Vagina (tissue), 2 donors: ENCODE measurements at places on chromosomes 7 and 10. TPM values are rescaled to one million over a fixed set of nuclear protein-coding genes. Genes with fewer than 3 reads are reported as not detected.

Gene EPO
- not detected for total RNA-seq

- no peak for DNase-seq
- no peak overlapping the region for H3K27ac ChIP-seq
- H3K36me3 ChIP-seq: no peaks in the 10 kb centered on the region
- no peaks in the 10 kb centered on the region for H3K27me3 ChIP-seq
- H3K4me3 ChIP-seq: no peak overlapping the region
Measured at GRCh38 chr10:69660296-69660695, 30.2 kb downstream of the FAM241B start.

DNA sequence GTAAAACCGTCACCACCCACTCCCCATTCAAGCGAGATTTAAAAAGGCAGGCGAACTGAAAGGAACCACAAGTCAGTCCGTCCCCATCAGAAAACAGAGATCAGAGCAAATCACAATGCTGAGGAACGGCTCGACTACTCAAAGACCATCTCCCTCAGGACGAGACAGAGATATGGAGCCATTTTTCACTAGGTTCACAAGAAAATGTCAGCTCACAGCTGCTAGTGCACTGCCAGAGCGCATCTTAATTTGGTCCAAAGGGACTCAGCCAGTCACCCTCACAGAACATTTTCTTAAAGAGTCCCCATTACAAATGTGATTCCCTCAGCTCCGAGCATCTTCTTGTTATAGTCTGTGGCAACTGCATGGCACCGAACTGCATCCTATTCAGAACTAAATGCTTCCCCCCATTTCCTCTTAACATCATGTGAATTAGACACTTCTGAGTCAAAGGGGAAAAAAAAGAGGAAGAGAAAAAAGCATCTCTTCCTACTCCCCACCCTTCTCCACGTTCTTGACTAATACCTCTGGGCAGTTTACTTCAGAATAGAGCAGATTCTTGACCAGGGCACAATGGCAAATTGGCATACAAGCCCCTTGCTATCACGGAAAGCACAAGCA, 683.9 kb downstream of the MAGI2 start:
- H3K4me1 ChIP-seq: peaks cover 16% of the 10 kb centered on the region
- DNase-seq: no peak
- H3K27me3 ChIP-seq: no peaks in the 10 kb centered on the region
- H3K27ac ChIP-seq: no peak overlapping the region

DNA sequence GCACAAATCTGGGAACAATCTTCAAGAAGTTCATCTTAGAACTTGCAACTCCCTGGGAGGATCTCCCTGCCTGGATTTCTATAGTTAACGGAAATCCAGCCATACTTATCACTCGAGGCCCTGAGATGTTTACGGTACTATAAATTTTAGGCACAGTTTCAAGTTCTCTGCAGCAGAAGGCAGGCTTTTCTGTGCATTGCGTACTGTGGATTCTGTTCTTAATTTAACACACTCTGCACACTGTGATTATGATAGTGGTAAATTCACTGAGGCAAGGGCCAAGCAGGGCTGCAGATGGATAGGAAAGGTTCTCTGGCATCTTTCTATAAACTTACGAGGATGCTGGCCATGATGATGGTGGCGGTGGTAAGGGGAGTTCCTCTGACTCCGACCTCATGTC, 10.6 kb downstream of the INHBA start:
- H3K27me3 ChIP-seq: no peaks in the 10 kb centered on the region
- no peak overlapping the region for H3K27ac ChIP-seq
- no peak for DNase-seq
- no peaks in the 10 kb centered on the region for H3K4me1 ChIP-seq
- H3K4me3 ChIP-seq: no peak overlapping the region
- H3K36me3 ChIP-seq: no peaks in the 10 kb centered on the region

GRCh38 chr10:34957531-34957930, 132.6 kb downstream of the CUL2 start:
- no peak for DNase-seq
- no peak overlapping the region for H3K4me3 ChIP-seq
- peaks cover 10% of the 10 kb centered on the region for H3K4me1 ChIP-seq
- H3K36me3 ChIP-seq: no peaks in the 10 kb centered on the region

GRCh38 chr7:134935701-134936100, 50.6 kb upstream of the AGBL3 start:
- H3K4me3 ChIP-seq: no peak overlapping the region
- peaks cover 21% of the 10 kb centered on the region for H3K4me1 ChIP-seq
- DNase-seq: no peak
- H3K27ac ChIP-seq: no peak overlapping the region
- H3K27me3 ChIP-seq: no peaks in the 10 kb centered on the region

- H3K4me1 ChIP-seq: no peaks in the 10 kb centered on the region
- no peak overlapping the region for H3K4me3 ChIP-seq
- no peaks in the 10 kb centered on the region for H3K36me3 ChIP-seq
- H3K27me3 ChIP-seq: no peaks in the 10 kb centered on the region
- no peak for DNase-seq
Measured at GRCh38 chr7:148478551-148478950, 112.0 kb upstream of the C7orf33 start.

DNA sequence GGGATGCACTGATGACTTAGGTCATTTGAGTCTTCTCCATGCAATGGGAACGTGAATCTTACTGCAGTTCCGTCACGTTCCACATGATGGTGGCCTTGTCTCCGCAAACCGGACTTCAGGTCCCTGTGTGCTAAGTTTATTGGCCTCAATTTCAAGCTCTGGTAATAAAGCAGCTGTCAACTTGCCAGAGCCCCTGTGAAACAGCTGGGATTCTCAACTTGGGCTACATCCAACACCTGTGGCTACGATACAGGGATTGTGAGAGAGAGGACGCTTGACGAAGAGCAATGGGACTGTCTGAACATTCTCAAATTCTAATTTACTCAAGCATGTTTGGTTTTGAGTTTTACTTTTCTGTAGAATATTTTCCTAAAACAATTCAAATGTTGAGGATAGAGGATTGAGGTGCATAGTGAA, 174.2 kb downstream of the PTN start:
- H3K27me3 ChIP-seq: no peaks in the 10 kb centered on the region
- no peaks in the 10 kb centered on the region for H3K4me1 ChIP-seq
- no peaks in the 10 kb centered on the region for H3K36me3 ChIP-seq
- no peak overlapping the region for H3K4me3 ChIP-seq

GRCh38 chr7:158804335-158804734, 25.0 kb downstream of the ESYT2 start:
- H3K4me3 ChIP-seq: no peak overlapping the region

Gene NODAL
- not detected for total RNA-seq

Gene MRLN
- not detected for total RNA-seq

Gene KIAA1217
- total RNA-seq: 54.3 TPM

DNA sequence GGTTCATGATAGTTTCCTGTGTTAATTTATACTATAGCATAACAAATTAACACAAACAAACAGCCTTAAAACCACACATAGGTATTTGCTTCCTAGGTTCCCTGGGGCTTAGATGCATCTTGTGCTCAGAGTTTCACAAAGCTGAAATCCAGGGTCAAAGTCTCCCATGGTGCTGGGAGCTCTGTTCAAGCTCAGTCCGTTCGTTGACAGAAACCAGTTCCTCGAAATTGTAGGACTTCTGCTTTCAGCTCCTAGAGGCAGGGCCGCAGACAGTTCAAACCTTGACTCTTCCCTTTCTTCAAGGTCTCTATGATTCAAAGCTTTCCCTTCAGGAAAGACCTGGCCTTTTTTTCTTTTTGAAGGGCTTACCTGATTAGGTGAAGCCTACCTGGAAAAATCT, 90.5 kb downstream of the VSTM2A start:
- no peaks in the 10 kb centered on the region for H3K27me3 ChIP-seq
- no peaks in the 10 kb centered on the region for H3K4me1 ChIP-seq
- DNase-seq: no peak

Gene TAS2R5
- 6.1 TPM for total RNA-seq

GRCh38 chr10:99330347-99330924, 1.3 kb downstream of the CNNM1 start:
- DNase-seq: no peak
- H3K4me1 ChIP-seq: peaks cover 21% of the 10 kb centered on the region
- H3K4me3 ChIP-seq: peak overlapping the region; percentile 63
- H3K27me3 ChIP-seq: no peaks in the 10 kb centered on the region
- no peak overlapping the region for H3K27ac ChIP-seq

GRCh38 chr7:83677180-83677866, 28.4 kb upstream of the SEMA3E start:
- no peaks in the 10 kb centered on the region for H3K27me3 ChIP-seq
- DNase-seq: no peak
- H3K4me1 ChIP-seq: peaks cover 14% of the 10 kb centered on the region

Gene HGF
- 15.0 TPM for total RNA-seq
